ENCODE measurements at places on chromosomes 16 and 17.

GRCh38 chr17:30360086-30360808 is 18.5 kb upstream of the CPD start:
- H3K36me3 ChIP-seq, result no peaks in the 10 kb centered on the region
- H3K4me1 ChIP-seq, result peaks cover 2% of the 10 kb centered on the region
- no peak overlapping the region for H3K27ac ChIP-seq
- H3K4me3 ChIP-seq, result no peak overlapping the region

- peak overlapping the region; percentile 62 for H3K4me3 ChIP-seq
- H3K27ac ChIP-seq, result no peak overlapping the region
- DNase-seq, result no peak
- H3K36me3 ChIP-seq, result no peaks in the 10 kb centered on the region
- H3K4me1 ChIP-seq, result peaks cover 13% of the 10 kb centered on the region
Measured at GRCh38 chr16:28292731-28293600, 641 bp downstream of the SBK1 start.

DNA sequence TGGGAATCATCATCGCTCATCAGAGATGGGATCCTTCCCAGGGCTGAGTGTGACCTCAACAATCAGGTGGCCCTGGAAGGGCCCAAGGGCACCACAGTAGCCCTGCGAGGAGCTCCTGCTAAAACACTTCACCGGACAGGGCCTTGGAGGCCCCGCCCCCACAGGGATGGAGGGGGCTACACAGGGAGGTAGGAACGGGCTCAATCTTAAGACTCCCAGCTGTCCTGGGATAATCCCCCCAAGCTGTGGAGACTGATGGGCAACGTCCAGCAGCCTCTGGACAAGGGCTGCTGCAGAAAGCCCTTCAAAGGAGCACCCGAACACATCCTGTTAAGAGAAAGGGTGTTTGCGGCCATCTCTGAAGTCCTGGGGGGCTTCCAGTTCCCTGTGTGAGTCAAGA is 60.4 kb downstream of the ZNF423 start:
- no peak for DNase-seq
- H3K27me3 ChIP-seq, result no peaks in the 10 kb centered on the region
- H3K4me3 ChIP-seq, result no peak overlapping the region
- no peaks in the 10 kb centered on the region for H3K36me3 ChIP-seq

- H3K27me3 ChIP-seq, result no peaks in the 10 kb centered on the region
- DNase-seq, result no peak
- peaks cover 7% of the 10 kb centered on the region for H3K36me3 ChIP-seq
- H3K4me1 ChIP-seq, result no peaks in the 10 kb centered on the region
Measured at GRCh38 chr16:47634727-47635126, 173.6 kb downstream of the PHKB start.

DNA sequence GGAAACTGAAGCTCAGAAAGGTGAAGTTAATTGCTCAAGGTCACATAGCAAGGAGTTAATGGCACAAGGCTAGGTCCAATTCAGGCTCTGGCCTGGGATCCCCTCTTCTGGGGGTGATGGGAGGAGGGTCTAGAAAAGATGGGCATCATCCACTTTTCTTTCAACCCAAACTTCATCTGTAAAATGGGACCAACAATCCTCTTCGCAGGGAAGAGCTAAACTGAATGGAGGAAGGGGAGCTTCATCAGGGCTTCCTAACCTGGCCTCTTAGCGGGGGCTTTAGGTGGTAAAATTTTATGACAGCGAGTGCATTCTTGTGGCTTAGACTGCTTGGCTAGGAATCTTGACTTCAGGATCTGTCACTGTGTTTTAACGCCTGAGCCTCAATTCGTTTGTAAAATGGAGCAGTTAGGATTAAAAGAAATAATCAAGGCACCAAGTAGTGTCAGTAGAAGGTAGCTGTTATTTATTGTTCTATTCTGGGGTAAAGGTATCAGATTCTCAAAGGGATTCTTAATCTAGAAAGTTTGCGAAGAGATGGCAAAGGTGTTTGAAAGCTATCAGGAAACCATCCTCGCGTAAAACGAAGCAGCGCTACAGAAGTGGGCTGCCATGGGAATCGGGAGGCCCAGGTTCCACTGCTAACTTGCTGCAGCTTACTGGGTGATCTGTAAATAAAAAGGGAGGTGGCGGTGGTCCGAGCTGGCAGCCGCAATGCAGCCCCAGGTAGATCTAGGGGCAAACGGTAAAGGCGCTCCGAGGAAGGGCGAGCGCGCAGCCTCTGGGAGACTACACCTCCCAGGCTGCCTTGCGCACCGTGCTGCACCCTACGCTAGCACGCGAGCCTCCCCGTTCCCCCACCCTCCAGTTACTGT is 1.5 kb upstream of the SRCAP start:
- no peaks in the 10 kb centered on the region for H3K27me3 ChIP-seq
- H3K36me3 ChIP-seq, result peaks cover 10% of the 10 kb centered on the region
- H3K27ac ChIP-seq, result peak overlapping the region; percentile 100
- no peaks in the 10 kb centered on the region for H3K4me1 ChIP-seq

DNA sequence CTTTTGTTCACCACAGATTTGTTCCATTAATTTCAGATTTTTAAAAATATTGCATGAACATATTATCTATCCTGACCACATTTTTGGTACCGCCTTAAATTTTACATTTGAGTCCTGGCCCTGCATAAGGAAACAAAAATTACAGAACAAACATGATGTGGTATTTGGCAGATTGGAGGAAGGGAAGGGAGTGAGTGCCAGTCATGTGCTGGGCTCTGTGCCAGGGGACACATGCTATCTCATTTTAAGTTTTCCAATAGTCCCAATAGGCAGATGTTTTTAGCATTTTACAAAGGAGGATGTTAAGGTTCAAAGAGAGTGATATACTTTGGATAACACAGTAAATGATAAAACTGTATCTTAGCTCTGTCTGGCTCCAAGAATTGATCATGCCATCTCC is 185.1 kb downstream of the CDK5R1 start:
- no peak overlapping the region for H3K27ac ChIP-seq
- DNase-seq, result no peak

DNA sequence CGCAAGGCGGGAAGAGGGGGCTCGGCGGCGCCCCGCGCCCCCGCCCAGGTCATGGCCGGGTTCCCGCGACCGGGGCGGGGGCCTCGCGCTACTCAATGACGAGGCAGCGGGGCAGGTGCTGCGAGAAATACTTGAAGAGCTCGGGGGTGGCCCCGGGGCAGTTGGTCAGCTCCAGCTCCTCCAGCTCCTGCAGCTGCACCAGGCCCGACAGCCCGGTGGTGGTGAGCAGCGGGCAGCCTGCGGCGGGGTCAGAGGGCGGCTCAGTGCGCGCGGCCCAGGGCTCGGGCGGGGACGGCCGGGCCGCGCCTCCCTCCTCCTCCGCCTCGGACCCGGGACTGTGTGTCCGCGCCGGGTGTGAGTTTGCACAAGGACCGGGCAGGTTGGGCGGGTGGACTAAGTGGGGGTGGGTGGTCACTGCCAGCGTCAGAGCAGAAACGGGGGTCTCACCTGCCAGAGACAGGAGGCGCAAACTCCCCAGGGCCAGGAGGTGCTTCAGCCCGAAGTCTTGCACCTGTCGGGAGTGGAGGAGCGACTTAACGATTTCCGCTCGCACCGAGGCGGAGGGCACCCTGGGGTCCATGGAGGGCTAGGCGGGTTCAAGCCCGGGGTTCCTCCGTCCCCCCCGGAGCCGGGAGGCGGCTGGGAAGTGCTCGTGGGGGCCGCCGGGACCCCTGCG is 4.1 kb upstream of the WDR24 start:
- DNase-seq, result no peak
- H3K36me3 ChIP-seq, result no peaks in the 10 kb centered on the region
- no peak overlapping the region for H3K4me3 ChIP-seq
- H3K27me3 ChIP-seq, result peaks cover 11% of the 10 kb centered on the region
- H3K27ac ChIP-seq, result no peak overlapping the region

- H3K4me3 ChIP-seq, result no peak overlapping the region
- H3K27ac ChIP-seq, result no peak overlapping the region
- no peaks in the 10 kb centered on the region for H3K36me3 ChIP-seq
- no peak for DNase-seq
- no peaks in the 10 kb centered on the region for H3K4me1 ChIP-seq
Measured at GRCh38 chr17:45869676-45870341, 24.5 kb upstream of the MAPT start.

DNA sequence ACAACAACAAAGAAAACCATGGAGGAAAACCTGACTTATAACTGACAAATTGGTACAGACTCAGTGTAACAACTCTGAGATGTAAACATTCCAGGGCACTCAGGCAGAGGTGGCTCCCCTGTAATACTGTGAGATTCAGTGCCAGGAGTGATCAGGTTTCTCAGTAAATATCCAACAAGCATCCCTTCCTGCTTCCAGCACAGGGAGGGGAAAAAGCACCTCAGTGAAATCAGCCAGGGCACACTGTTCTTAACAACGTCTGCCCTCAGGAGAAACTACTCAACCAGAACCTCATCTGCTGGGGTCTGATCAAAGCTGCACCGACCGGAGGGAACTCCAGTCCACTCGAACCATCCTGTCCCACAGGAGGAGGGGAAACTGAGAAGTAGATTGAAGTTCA is 52.3 kb downstream of the AMFR start:
- no peak overlapping the region for H3K27ac ChIP-seq
- DNase-seq, result no peak
- no peak overlapping the region for H3K4me3 ChIP-seq
- H3K27me3 ChIP-seq, result no peaks in the 10 kb centered on the region
- H3K36me3 ChIP-seq, result no peaks in the 10 kb centered on the region
- H3K4me1 ChIP-seq, result peaks cover 32% of the 10 kb centered on the region

DNA sequence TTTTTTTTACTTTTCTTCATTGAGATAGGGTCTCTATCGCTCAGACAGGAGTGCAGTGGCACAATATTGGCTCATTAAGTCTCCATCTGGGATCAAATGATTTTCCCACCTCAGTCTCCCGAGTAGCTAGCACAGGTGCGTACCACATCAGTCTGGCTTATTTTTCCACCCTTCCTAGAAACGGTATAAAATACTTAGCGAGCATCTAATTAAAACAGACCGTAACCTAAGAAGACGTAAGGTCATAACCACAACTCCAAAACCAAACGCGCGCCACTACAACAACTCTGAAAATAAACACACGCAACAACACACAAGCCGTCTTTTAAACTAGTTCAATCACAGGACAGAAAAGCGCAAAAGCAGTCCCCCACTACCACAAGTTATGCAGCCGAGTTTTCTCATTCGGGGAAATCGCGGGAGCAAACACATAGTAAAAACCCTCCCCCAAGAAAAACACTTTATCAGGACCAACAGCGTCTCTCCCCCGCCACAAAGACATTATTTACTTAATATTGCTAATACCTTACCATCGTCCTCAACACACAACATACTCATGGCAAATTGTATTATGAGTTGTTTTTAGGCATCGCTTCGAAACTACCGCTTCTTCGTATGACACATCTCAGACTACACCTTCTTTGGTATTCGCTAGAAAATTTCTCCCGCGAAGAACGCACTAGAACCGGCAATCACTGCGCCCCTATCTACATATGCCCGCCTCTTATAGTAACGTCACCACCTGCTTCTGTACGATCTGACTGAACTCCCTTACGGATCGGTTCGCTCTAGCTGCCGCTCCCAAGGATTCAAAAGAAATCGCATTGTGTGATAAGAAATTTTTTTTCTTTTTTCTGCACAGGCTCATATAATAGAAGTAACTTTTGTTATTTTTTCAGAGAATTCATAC is 32.8 kb downstream of the TEX14 start:
- H3K4me1 ChIP-seq, result peaks cover 4% of the 10 kb centered on the region
- H3K27ac ChIP-seq, result peak overlapping the region; percentile 86
- H3K36me3 ChIP-seq, result no peaks in the 10 kb centered on the region
- DNase-seq, result peak; percentile 77
- no peaks in the 10 kb centered on the region for H3K27me3 ChIP-seq
- H3K4me3 ChIP-seq, result peak overlapping the region; percentile 57

GRCh38 chr16:80084614-80085013 is 456.2 kb upstream of the DYNLRB2 start:
- H3K27me3 ChIP-seq, result no peaks in the 10 kb centered on the region
- H3K27ac ChIP-seq, result no peak overlapping the region
- no peaks in the 10 kb centered on the region for H3K36me3 ChIP-seq
- peak; percentile 36 for DNase-seq
- H3K4me3 ChIP-seq, result no peak overlapping the region

DNA sequence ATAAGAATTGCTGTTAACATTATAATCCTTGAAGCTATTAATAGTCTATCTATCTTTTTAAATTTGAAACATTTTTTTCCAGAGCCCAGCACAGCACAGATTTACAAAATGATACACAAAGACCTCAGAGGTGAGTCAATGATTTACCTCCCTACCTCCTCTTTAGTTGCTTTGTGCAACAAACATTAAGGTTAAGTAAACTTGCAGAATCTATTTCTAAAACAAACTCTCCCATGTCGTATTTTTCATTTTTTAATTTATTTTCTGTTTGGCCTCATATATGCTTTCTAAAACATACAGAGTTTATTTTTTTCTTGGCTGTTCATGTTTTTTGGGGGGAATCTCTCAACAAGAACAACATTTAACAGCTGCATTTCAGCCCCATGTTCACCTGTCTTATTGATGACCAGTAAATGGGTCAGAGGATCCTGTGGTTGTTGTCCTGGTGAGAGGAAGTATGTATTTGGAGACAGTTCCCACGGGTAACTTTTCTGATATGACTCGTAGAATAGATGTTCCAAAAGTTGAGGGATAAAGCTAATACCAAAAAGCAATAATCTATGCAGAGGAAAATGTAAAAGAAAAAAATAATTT is 42.6 kb downstream of the ABCA9 start:
- H3K27me3 ChIP-seq, result no peaks in the 10 kb centered on the region
- peaks cover 18% of the 10 kb centered on the region for H3K36me3 ChIP-seq
- peak overlapping the region; percentile 6 for H3K4me3 ChIP-seq
- DNase-seq, result no peak
- H3K4me1 ChIP-seq, result peaks cover 7% of the 10 kb centered on the region
- H3K27ac ChIP-seq, result peak overlapping the region; percentile 70

All from liver (tissue), 10 donors.